ENCODE measurements at places on chromosomes 11 and 22.

- DNase-seq = no peak
Measured at GRCh38 chr11:1785749-1786413, 22.2 kb upstream of the CTSD start.

DNA sequence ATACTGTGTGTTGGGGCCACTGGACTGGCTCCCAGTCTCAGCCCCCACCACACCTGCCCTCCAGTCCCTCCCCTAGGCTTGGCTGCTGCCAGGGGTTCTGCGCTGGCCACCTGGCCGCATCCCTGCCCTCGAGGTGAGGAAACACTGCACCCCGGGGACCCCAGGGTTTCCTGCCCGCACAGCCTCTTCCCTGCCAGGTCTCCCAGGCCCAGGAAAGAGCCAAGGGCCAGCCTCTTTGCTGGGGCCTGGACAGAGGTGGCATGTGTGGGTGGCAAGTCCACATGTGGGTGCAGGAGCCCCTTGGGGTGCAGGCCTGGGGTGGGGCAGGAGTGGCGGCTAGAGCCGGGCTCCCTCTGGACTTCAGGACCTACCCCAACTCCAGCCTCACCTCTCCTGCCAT, 2.5 kb downstream of the EPS8L2 start:
- no peak for DNase-seq

DNA sequence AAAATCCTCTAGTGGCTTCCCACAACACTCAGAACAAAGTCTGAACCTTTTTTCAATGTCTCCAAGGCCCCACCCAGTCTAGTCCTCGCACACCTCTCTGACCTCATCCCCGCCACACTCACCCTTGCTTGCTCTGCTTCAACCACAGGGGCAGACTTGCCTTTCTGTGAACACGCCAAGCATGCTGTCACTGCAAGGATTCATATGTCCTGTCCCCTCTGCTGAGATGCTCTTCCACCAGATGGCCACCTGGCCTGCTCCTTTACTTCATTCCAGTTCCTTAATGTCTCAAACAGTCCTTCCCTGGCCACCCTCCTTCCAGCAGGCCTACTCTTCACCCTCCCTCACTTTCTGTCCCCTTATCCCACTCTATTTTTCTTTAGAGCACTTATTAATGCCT, 60.6 kb upstream of the ARHGAP20 start:
- DNase-seq = no peak

DNA sequence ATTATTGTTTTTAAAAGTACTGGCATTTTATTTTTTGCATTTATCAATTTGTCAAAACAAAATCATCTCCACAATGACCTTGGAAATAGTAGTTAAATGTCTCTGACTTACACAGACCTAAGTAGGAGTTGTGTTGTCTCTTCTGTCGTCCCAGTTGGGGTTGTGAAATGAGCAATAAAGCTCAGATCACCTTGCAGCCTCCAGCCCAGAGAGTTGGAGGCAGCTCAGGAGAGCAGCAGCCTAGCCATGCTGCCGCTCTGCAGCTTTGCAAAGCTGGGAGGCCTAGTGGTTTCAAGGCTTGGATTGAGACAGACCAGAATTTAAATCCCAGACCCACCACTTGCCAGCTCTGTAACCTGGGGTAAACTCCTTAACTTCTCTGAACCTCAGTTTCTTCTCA, 65.2 kb upstream of the CRYBB3 start:
- no peak for DNase-seq

GRCh38 chr22:44318751-44319150, 6.0 kb upstream of the SHISAL1 start:
- DNase-seq = no peak

GRCh38 chr22:22030493-22031182, 48.1 kb upstream of the TOP3B start:
- DNase-seq = no peak

- no peak for DNase-seq
Measured at GRCh38 chr11:112844517-112844916, 116.7 kb upstream of the NCAM1 start.

- DNase-seq = no peak
Measured at GRCh38 chr11:44870181-44870580, 80.5 kb downstream of the TP53I11 start.

DNA sequence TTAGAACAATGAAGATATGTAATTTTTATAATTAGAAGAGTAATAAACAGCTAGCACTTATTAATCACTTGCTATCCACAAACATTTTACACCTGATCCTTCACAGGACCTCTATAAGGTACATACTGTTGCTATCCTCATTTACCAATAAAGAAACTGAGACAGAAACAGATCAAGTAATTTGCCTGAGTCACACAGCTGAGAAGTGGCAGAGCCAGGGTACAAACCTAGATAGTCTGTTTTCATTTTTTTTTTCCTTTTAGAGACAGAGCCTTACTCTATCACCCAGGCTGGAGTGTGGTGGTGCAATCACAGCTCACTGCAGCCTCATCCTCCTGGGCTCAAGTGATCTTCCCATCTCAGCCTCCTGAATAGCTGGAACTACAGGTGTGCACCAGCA, 71.8 kb upstream of the PTH start:
- DNase-seq = no peak

GRCh38 chr11:86068138-86068871, 579 bp downstream of the PICALM start:
- no peak for DNase-seq

GRCh38 chr22:48741540-48741939, 1086.1 kb downstream of the BRD1 start:
- DNase-seq = no peak

- DNase-seq = no peak
Measured at GRCh38 chr11:122165607-122166371, 49.8 kb upstream of the BLID start.

DNA sequence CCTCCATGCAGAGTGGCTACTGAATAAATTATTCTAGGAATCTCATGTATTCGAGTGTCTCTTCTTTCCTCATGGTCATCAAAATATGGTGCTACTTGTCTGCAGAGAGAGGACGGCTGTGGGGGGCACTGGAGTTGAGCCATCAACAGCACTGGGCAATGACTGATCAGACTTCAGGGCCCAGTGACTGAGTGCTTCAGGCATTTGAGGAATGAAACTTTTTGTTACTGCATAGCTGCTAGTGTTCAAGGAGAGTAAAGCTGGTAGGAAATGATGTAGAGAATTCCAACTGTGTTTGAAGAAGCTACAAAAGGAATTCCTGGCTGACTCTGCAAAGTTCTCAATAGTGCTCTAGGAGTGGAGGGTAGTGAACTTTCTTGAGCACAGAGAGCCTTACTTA, 277.7 kb downstream of the CADM1 start:
- DNase-seq = no peak

DNA sequence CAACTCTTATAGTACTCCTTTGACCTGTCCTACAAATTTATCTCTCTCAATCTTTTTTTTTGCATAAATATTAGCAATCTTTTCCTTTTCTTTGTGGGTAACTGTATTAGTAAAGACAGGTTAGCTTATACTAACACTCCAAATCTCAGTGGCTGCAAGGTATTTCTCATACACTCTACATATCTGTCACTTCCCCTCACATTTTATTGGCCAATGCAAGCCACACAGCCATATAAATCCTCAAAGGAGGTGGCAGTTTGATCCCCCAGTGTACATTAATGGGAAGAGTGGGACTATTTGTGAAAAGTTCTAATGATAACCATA, 42.6 kb upstream of the EED start:
- DNase-seq = no peak

- no peak for DNase-seq
Measured at GRCh38 chr11:77471558-77472193, 2.2 kb downstream of the PAK1 start.

GRCh38 chr11:3929649-3930048, 74.2 kb downstream of the STIM1 start:
- DNase-seq = no peak

- no peak for DNase-seq
Measured at GRCh38 chr22:36467946-36468345, 13.5 kb downstream of the TXN2 start.

DNA sequence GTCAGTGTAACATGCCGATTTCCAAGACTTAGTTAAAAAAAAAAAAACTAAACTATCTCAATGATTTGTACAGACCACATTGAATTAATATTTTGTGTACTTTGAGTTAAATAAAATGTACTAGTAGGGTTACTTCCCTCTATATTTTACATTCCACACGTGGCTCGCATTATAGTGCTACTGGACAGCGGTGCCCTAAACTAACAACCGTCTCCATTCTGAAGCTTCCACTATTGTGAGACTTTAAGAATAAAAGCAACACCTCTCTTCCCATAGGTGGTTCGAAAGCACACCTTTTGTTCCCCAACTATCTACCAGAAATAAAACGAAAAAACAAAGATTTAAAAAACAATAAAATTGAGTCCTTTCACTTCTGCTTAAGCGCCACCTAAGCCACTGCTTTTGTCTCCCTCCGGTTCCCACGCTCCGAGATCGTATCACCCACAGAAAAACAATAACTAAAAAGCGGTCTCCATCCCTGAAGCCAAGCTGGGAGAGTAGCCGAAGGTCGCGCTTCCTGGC, 380 bp upstream of the TTC17 start:
- no peak for DNase-seq

GRCh38 chr22:49666146-49666809, 161.4 kb downstream of the BRD1 start:
- no peak for DNase-seq

GRCh38 chr11:59302991-59303390, 55.7 kb upstream of the OR5AN1 start:
- no peak for DNase-seq

DNA sequence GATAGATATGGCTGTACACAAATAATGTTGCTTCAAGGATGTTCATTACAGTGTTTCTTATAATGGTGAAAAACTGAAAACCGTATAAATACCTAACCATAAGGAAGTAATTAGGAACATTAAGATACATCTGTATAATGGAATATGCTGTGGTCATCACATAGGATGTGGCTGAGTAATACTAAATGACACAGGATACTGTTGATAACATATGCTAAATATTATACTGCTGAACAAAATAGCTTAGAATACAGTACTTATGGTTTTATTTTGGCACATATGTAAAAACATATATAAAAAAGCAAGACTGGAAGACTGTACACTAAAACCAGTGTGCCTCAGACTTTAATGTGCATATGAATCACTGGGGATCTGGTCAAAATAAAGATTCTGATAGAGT, 43.8 kb downstream of the FBXO7 start:
- no peak for DNase-seq

DNA sequence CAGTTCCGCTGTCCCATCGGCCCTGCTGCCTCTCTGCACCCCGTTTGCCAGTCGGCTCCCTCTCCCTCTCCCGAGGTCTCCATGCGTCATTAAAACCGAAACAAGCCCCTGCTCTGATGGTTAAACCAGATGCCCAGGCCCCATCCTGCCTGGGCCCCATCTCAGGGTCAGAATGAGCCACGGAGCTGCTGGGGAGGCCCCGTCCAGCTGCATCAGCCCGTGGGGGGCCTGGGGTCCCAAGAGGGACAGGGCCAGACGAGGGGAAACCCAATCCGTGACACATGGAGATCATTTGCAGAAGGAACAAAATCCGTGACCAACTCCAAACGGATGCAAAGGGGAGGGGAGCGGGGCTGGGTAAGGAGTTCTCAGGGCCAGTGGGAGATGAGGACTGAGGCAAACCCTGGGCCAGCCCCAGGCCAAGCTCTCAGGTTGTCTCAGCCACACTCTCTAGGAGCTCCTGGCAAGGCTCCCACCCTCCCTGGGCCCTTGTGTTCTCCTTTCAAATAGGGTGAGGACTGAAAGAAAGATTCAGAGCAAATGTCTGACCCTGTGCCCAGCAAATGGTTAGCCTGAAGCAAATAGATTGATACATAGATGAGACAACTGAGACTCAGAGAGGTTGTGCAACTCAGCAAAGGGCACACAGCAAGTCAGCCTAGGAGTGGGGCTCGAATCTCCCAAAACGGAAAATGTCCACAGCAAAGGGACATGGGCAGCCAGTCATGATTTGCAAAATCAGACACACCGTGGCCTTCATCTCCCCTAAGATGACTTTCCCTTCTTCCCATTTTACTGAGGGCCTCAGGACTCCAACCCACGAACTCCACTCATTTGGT, 162.1 kb downstream of the MN1 start:
- DNase-seq = no peak

DNA sequence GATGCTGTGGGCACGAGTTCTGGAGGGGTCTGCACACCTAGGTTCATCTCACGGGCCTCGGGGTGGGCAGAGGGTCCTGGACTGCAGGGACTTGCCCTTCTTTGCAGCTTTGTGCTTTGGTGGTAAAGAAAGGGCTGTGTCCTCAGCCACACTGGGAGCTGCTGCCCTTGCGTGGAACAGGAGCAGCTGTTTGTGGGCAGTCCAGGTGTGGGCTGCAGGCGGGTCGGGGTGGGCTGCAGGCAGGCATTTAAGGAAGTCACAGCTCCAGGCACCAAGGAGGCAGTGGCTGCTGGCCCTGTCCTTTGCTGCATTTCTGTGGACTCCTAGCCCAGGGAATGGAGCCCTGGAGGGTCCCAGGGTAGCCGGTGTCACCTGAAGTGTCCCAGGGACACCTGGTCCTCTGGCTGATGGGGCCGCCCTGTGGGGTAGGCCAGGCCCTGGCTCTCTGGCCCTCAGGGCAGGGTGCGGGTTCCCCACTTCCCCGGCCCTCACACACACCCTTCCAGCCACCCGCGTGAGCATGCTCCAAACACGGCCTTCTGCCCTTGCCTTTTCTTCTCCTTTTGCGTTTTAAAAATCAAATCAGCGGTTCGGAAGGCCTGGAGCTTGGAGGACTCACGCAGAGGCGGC, 1240.3 kb downstream of the BRD1 start:
- DNase-seq = no peak

- no peak for DNase-seq
Measured at GRCh38 chr11:122874991-122875390, 7.6 kb upstream of the JHY start.

DNA sequence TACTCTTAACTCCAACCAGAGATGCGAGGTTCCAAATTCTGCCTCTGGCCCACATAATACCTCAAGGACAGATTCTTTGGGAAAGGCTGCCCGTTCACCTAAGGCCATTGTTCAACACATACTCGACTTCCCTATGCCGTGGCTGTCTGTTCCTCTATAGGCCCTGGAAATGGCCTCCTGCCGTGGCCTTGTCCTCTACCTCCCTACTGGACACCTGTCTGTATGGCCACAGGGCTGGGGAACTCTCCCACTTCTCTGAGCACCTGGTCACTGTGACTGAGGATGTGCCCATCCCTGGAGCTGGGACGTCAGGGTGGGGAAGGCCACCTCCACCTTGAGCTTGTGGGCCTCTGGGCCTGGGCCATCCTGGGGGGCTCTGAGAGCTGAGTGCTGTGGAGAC, 340.5 kb upstream of the B3GAT1 start:
- DNase-seq = no peak

DNA sequence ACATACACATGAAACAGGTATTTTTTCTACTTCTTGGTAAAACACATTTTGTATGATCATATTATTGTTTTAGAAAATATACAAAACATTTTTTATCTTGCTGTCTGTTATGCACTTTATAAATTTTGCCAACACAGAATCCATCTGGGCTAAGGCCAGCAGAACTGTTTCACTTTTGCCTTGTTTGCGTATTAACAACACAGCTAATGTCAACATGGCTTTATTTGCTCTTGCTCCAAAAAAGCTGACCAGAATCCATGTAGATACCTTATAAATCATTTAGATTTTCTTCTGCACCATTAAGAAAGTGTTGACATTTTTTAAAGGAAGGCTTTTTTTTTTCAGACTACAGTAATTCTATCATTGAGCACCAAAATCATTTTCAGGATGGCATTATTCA, 58.1 kb upstream of the PGR start:
- DNase-seq = no peak

GRCh38 chr22:37098976-37099591, 10.4 kb downstream of the TMPRSS6 start:
- DNase-seq = no peak

GRCh38 chr22:47048123-47049077, 285.9 kb downstream of the TBC1D22A start:
- no peak for DNase-seq
